Liver (tissue), 10 donors: ENCODE measurements at places on chromosomes 12 and 14. TPM values are rescaled to one million over a fixed set of nuclear protein-coding genes. Genes with fewer than 3 reads are reported as not detected.

The KRT75 gene
- not detected for total RNA-seq

The ACVRL1 gene
- total RNA-seq: 7.5 TPM

The NAV3 gene
- total RNA-seq: 1.0 TPM

The MIPOL1 gene
- total RNA-seq: 6.6 TPM

The GPR68 gene
- 0.37 TPM for total RNA-seq

The LRRC10 gene
- total RNA-seq: not detected

The BCL11B gene
- total RNA-seq: 0.23 TPM

The GALNT8 gene
- total RNA-seq: 0.19 TPM

The LALBA gene
- total RNA-seq: not detected

The AVPR1A gene
- 0.19 TPM for total RNA-seq

GRCh38 chr12:117816-118345, 51.3 kb downstream of the IQSEC3 start:
- H3K4me1 ChIP-seq: no peaks in the 10 kb centered on the region
- DNase-seq: no peak
- H3K4me3 ChIP-seq: no peak overlapping the region
- no peak overlapping the region for H3K27ac ChIP-seq
- H3K27me3 ChIP-seq: no peaks in the 10 kb centered on the region
- H3K36me3 ChIP-seq: no peaks in the 10 kb centered on the region

GRCh38 chr14:74941676-74942097, 13.7 kb downstream of the PGF start:
- no peaks in the 10 kb centered on the region for H3K27me3 ChIP-seq
- peak overlapping the region; percentile 47 for H3K27ac ChIP-seq

GRCh38 chr12:28367993-28368392, 177.7 kb downstream of the CCDC91 start:
- H3K27me3 ChIP-seq: no peaks in the 10 kb centered on the region
- DNase-seq: no peak
- H3K4me1 ChIP-seq: no peaks in the 10 kb centered on the region
- H3K27ac ChIP-seq: no peak overlapping the region
- no peak overlapping the region for H3K4me3 ChIP-seq

- no peak overlapping the region for H3K4me3 ChIP-seq
- H3K36me3 ChIP-seq: no peaks in the 10 kb centered on the region
- H3K4me1 ChIP-seq: no peaks in the 10 kb centered on the region
- H3K27me3 ChIP-seq: no peaks in the 10 kb centered on the region
- DNase-seq: no peak
- H3K27ac ChIP-seq: no peak overlapping the region
Observed at GRCh38 chr12:59620326-59620725, 24.5 kb downstream of the SLC16A7 start.

- no peaks in the 10 kb centered on the region for H3K27me3 ChIP-seq
- H3K4me1 ChIP-seq: no peaks in the 10 kb centered on the region
Observed at GRCh38 chr12:77131977-77132490, 66.7 kb upstream of the E2F7 start.

DNA sequence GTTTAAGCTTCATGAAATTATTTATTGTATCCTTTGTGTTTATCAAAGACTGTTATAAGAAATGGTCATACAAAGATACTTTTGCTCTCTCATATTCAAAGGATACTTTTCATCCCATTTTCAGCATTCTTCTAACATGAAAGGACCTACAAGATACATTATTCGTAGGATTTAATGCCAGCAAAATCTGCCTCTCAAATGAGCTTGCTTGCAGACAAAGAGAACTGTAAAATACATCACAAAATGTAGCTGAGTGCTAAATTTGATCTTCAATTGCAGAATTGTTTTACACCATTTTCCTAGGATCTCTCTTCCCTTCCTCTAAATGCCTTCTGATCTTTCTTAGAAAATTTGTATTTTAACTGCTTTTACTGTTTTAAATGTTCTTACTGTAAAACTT, 333.0 kb upstream of the NAV3 start:
- DNase-seq: no peak
- no peaks in the 10 kb centered on the region for H3K36me3 ChIP-seq
- H3K4me3 ChIP-seq: no peak overlapping the region
- H3K27ac ChIP-seq: no peak overlapping the region
- no peaks in the 10 kb centered on the region for H3K27me3 ChIP-seq
- no peaks in the 10 kb centered on the region for H3K4me1 ChIP-seq

- DNase-seq: no peak
- no peaks in the 10 kb centered on the region for H3K27me3 ChIP-seq
- H3K4me3 ChIP-seq: no peak overlapping the region
- no peaks in the 10 kb centered on the region for H3K36me3 ChIP-seq
Observed at GRCh38 chr12:47808574-47809365, 10.9 kb downstream of the HDAC7 start.

GRCh38 chr14:92417759-92418158, 94.8 kb downstream of the SLC24A4 start:
- H3K4me1 ChIP-seq: no peaks in the 10 kb centered on the region
- H3K27ac ChIP-seq: no peak overlapping the region
- H3K27me3 ChIP-seq: no peaks in the 10 kb centered on the region
- H3K4me3 ChIP-seq: no peak overlapping the region
- H3K36me3 ChIP-seq: no peaks in the 10 kb centered on the region

GRCh38 chr12:89959179-89959578, 250.5 kb upstream of the ATP2B1 start:
- no peak overlapping the region for H3K4me3 ChIP-seq
- no peak overlapping the region for H3K27ac ChIP-seq
- H3K27me3 ChIP-seq: no peaks in the 10 kb centered on the region
- H3K4me1 ChIP-seq: no peaks in the 10 kb centered on the region
- no peak for DNase-seq

DNA sequence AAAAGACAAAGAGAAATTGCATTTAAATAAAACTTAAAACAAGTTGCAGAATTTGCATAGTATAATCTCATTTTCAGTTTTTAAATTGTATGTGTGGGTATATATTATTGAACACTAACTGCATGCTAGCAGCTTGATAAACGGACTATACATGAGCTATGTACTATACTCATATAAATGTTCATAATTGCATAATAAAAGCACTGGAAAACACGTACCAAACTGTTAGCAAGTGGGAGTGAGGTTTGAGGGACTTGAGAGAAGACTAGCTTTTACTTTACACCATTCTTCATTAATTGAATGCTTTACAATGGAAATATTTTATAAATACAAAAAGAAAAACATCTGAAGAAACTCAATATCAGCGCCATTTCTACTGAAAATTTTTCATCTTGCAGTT, 32.2 kb upstream of the MDM1 start:
- no peaks in the 10 kb centered on the region for H3K27me3 ChIP-seq
- H3K27ac ChIP-seq: no peak overlapping the region
- no peaks in the 10 kb centered on the region for H3K36me3 ChIP-seq
- DNase-seq: no peak

- H3K36me3 ChIP-seq: no peaks in the 10 kb centered on the region
- no peak overlapping the region for H3K27ac ChIP-seq
- H3K27me3 ChIP-seq: no peaks in the 10 kb centered on the region
- DNase-seq: no peak
- peaks cover 5% of the 10 kb centered on the region for H3K4me1 ChIP-seq
Observed at GRCh38 chr12:122920687-122921086, 24.8 kb upstream of the VPS37B start.

GRCh38 chr14:99950181-99950580, 115.0 kb upstream of the EVL start:
- no peak for DNase-seq
- H3K36me3 ChIP-seq: no peaks in the 10 kb centered on the region
- H3K27ac ChIP-seq: no peak overlapping the region
- no peak overlapping the region for H3K4me3 ChIP-seq
- no peaks in the 10 kb centered on the region for H3K27me3 ChIP-seq
- H3K4me1 ChIP-seq: peaks cover 30% of the 10 kb centered on the region

DNA sequence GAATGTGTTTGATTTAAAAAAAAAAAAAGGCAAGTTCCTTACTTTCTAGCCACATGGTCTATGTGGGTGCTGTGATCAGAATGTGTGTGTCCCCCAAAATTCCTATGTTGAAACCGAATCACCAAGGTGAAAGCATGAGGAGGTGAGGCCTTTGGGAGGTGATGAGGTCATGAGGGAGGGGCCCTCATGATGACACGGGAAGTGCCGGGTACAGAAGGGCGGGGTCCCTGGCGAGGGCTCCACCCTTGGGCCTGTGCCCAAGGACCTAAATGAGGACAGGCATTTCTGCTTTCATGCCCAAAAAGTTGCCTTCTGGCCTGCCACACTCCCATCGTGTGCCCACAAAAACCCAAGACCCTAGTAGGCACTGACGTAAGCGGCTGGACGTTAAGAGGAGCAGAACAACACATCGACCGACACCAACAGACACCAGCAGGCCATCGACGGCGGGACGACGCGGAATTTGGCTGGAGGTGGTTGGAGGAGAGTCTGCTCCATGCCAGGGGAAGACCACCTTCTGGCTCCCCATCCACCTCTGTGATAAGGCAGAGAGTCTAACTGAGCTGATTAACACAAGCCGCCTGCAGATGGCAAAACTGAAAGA, 211.8 kb downstream of the FOXN3 start:
- H3K4me1 ChIP-seq: no peaks in the 10 kb centered on the region
- H3K4me3 ChIP-seq: no peak overlapping the region
- DNase-seq: peak; percentile 51

- H3K36me3 ChIP-seq: no peaks in the 10 kb centered on the region
- H3K27me3 ChIP-seq: no peaks in the 10 kb centered on the region
- H3K27ac ChIP-seq: no peak overlapping the region
- no peak overlapping the region for H3K4me3 ChIP-seq
Observed at GRCh38 chr12:52277486-52278245, 3.2 kb downstream of the KRT86 start.

- H3K4me3 ChIP-seq: no peak overlapping the region
- H3K27me3 ChIP-seq: no peaks in the 10 kb centered on the region
- H3K36me3 ChIP-seq: no peaks in the 10 kb centered on the region
Observed at GRCh38 chr14:74502236-74503019, 8.9 kb downstream of the ISCA2 start.

- no peak overlapping the region for H3K27ac ChIP-seq
- H3K27me3 ChIP-seq: no peaks in the 10 kb centered on the region
- DNase-seq: no peak
Observed at GRCh38 chr12:77847680-77848431, 17.2 kb downstream of the NAV3 start.

- no peak overlapping the region for H3K27ac ChIP-seq
- H3K4me3 ChIP-seq: no peak overlapping the region
- no peaks in the 10 kb centered on the region for H3K4me1 ChIP-seq
Observed at GRCh38 chr14:20602583-20602982, 11.4 kb upstream of the RNASE12 start.

GRCh38 chr14:89382487-89382886, 34.5 kb downstream of the FOXN3 start:
- no peaks in the 10 kb centered on the region for H3K27me3 ChIP-seq
- H3K27ac ChIP-seq: no peak overlapping the region
- no peaks in the 10 kb centered on the region for H3K36me3 ChIP-seq
- no peaks in the 10 kb centered on the region for H3K4me1 ChIP-seq
- H3K4me3 ChIP-seq: no peak overlapping the region

GRCh38 chr12:123929946-123930583, 42.6 kb downstream of the CCDC92 start:
- no peak overlapping the region for H3K27ac ChIP-seq
- no peaks in the 10 kb centered on the region for H3K36me3 ChIP-seq
- DNase-seq: no peak
- H3K4me1 ChIP-seq: no peaks in the 10 kb centered on the region
- H3K27me3 ChIP-seq: no peaks in the 10 kb centered on the region

GRCh38 chr12:67593041-67593440, 55.5 kb upstream of the DYRK2 start:
- no peak overlapping the region for H3K4me3 ChIP-seq
- peak overlapping the region; percentile 19 for H3K27ac ChIP-seq
- DNase-seq: no peak
- no peaks in the 10 kb centered on the region for H3K27me3 ChIP-seq
- peaks cover 4% of the 10 kb centered on the region for H3K4me1 ChIP-seq
- H3K36me3 ChIP-seq: no peaks in the 10 kb centered on the region

DNA sequence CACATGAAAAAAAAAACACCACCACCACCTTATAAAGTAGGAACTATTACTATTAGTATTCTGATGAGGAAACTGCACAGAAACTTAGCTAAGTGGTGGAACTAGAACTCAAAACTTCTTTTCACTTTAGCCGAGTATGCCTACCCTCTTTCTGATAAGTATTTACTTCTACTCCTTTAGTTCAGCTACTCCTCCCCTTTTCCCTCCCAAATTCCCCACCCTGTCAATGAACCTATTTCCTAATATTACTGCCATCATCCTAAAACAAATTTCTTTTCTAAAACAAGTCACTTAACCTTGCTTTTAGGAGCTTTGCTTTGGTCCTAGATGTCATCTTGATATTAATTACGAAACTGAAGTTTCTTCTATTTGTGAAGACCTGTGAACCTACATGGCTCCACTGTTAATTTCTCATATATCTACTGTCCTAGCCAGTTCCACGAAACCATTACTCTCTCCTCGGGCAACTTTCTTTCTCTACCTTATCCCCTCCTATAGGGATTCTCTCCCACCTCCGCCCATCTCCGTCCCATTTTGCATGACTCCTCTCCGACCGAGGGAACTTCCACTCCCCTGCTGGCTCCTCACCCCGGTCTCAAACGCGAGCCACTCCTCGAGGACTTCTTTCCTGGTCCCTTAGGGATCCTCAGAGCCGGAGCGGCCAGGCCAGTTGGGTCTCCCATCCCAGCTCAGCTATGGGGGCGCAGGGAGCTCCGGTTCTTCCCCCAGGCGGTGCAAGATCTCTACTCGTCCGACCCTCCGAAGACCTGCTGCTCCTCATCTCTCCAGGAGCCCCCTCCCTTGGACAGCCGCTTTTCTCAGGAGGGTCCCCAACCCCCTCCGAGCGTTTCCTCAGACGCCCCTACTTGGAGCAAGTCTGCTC, 1.1 kb downstream of the NUMB start:
- peak overlapping the region; percentile 96 for H3K4me3 ChIP-seq
- DNase-seq: peak; percentile 60
- H3K27me3 ChIP-seq: no peaks in the 10 kb centered on the region
- H3K27ac ChIP-seq: peak overlapping the region; percentile 90
- H3K4me1 ChIP-seq: peaks cover 48% of the 10 kb centered on the region

DNA sequence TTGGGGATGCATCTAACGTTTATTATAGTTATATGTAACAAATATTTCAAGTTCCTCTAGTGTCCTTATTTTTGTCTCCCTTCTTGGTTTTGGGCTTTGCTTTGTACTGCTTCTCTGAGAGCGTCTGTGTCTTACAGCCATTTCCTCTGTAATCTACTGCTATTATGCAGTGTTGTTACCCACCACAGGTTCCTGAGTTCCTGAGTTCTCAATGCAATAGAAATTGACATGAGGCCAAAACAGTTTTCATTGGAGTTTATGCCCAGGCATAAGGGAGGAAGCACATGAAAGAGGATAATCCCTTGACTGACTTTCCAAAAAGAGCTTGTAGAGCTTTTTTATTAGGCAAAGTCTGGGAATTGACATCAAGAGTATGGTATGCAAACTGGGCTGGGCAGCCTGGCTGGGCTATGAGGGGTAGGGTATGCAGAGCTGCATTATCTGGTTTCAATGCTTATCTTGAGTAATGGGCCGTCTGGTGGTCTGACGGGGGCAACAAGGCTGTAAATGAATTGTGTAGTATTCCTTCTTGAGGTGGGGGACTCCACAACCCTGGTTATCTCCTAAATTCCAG, 722.5 kb upstream of the ATXN7L3B start:
- peaks cover 3% of the 10 kb centered on the region for H3K27me3 ChIP-seq
- no peaks in the 10 kb centered on the region for H3K36me3 ChIP-seq
- DNase-seq: no peak

GRCh38 chr12:42741771-42742510, 152.4 kb upstream of the PRICKLE1 start:
- H3K36me3 ChIP-seq: no peaks in the 10 kb centered on the region
- H3K4me1 ChIP-seq: no peaks in the 10 kb centered on the region
- H3K4me3 ChIP-seq: no peak overlapping the region
- H3K27me3 ChIP-seq: no peaks in the 10 kb centered on the region
